ENCODE measurements at places on chromosomes 1 and 21.
A peak's percentile ranks its signal among the peaks of the same experiment; 100 is the strongest.

DNA sequence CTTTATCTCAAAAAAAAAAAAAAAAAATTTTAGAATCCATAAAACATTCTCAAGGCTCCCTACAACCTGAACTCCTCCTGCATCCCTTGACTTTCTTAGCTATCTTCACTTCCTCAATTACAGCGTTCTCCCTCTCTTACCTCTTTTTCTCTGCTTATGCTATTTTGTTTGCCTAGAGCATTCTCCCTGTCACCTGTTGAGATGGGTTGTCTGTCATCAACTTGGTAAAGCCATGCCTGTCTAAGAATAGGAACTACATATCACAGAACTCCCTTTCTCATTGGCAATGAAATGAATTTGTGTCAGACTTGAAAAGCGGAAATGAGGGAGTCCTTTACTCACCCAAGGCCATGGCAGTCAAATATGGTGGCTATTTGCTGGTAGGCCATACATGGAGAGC, 129.6 kb upstream of the CACHD1 start:
- DNase-seq: no peak

- DNase-seq: peak; percentile 82
These were observed at the start of gene RAB13 for GRCh38 chr1:153985941-153986761. RAB13 (minus strand) TSS chr1:153986339; CDS start chr1:153986236, 103 bp downstream.

DNA sequence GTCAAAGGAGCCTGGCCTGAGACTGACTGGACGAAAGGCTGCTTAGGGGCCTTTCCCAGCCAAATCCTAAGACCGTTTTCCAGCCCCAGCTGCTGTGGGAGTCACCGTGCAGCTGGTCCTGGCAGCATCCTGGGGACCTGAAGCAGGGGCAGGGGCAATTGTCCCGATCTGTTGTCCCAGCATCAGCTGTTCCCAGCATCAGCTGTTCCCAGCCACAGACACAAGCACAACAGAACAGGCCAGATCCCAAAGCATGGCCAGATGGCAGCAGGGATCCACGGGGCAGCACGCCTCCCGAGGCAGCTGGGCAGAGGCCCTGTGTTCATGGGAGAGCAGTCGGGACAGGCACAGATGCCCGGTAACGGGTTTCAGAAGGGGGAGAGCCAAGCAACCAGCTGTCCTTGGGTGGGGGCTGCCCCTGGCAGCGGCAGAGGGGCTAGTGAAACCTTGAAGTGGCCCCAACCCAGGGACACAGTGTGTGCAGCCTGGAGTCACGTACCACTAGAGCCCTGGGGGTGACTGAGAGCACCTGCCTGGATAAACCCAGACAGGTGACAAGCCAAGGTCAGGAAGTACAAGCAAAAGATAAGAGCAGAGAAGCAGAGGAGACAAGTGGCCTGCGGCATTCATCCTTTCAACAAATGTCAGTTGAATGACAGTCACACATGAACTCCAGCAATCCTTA, 13.3 kb downstream of the CELA2B start:
- DNase-seq: peak; percentile 52

- no peak for DNase-seq
These were observed 66.8 kb downstream of the VPS13D start for GRCh38 chr1:12296623-12297022.

DNA sequence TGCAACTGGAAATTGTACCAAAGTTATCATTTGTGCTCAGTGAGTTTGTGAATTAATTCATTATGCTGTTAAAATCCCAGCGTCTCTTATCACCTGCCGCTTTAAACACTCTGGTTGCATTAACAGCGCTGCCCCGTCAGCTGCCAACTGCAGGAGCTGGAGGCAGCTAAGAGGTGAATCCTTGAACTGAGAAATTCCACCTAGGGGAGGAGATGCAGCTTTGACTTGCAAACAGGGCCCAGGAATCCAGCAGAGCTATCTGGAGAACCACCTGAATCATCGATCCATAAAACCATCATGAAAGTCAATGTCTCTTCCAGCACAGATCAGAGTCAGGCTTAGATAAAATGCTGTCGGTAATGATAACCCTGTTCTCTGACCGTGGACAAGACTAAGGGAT, 140.7 kb upstream of the PTBP2 start:
- no peak for DNase-seq

GRCh38 chr1:40092241-40092640, 4.8 kb downstream of the PPT1 start:
- DNase-seq: no peak

GRCh38 chr1:44553127-44553758, 121.0 kb downstream of the TMEM53 start:
- DNase-seq: no peak

DNA sequence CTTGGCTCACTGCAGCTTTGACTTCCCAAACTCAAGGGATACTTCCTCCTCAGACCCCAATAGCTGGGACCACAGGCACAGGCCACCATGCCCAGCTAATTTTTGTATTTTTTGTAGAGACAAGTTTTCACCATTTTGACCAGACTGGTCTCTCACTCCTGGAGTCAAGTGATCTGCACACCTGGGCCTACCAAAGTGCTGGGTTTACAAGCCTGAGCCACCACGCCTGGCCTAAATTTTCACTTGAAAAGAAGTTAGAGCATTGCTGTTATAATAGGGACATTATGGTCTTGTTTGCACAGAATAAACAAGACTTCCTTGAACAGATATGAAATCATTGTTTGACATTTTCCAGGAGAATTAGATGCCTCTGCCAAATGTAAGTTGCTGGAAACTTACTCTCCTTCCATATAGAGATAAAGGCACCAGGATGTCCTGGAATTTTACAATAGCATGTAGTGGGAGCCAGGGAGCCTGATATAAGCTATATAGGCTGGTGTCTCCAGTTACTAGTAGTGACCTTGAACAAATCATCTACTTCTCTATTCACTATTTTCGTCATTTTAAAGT, 16.9 kb downstream of the SLC35A3 start:
- no peak for DNase-seq

DNA sequence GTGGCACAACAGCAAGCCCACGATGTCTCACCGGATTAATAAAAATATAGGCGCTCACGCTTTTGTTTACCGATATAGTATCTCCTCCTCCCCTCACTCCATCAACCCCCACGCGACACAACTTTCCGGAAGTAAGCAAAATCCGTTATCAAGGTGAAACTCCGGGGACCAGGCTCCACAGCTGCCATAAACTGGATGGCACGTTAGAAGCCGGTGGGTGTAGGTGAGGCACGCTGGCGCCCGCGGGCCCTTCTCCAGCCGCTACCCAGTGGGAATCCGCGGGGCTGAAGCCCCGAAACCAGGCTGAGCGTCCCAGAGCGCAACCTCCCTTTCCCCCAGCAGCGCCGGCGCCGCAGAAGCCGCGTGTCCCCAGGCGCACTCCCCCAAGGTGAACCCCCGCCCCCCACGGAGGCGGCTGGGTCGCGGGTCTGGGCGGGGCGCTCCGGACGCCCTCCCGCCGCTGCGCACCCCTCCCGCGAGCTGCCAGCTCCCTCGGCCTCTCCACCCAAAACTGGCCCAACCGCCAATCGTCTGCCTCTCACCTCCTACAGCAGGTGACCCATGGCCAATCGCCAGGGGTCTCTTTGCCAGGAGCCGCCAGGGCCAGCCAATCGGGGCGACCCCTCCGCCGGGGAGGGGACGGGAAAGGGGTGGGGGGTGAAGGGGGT, 112.4 kb downstream of the OSBPL9 start:
- peak; percentile 51 for DNase-seq

GRCh38 chr1:3552751-3553150, 58.6 kb downstream of the MEGF6 start:
- no peak for DNase-seq

DNA sequence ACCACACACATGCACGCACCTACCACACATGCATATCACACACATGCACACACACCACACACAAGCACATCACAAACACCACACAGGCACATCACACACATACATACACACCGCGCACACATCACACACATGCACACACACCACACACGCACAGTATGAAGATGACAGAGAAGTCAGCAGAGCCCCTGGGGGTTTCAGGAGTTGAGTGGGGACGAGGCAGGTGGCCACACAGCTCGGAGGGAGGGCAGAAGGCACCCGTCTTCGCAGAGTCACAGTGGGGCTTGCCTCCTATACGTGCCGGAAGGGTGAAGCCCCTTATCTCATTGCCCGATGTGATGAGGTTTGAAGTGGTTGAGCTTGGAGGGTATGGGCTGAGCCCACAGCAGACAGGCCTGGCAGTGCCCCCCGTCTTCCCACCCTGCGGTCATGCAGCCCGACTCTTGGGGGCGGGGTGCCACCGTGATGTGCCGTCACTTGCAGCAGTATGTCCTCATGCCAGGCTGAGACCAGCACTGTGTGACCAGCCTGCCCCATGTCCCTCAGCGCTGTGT, 9.9 kb downstream of the PDE9A start:
- no peak for DNase-seq

DNA sequence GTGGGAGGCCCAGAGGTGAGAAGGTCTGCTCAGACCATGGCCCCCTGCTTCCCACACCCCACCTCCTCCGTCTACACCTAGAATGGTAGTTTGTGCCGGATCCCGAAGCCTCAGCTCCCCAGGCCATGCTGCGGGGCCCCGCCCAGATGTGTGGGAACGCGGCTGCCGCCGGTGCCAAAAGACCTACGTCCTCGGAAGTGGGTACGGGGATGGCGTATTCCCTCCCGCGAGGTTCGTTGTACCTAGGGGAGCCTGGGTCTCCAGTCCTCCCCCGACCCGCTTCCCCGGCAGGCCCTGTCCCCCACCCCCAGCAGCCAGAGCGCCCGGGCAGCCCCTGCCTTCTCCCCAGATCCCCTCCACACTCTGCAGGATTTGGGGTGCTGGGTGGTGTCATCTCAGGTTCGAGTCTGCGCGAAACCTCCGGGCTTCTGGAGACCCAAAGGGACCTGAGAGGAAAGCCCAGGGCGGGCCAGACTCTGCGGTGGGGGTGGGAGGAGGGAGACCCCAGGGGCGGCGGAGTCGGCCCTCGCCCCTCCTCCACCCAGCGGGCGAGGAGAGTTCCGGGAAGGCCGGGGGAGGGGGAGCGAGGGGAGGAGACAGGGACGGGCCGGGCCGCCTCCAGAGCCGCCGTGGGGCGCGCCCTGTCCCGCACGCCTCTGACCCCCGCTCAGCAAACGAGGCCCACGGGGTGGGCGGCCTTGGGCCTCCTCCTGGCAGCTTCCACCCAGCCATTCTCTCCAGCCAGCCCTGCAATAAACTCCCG, 6.2 kb upstream of the PRDM16 start:
- DNase-seq: no peak

GRCh38 chr1:29985606-29985945, 737.8 kb downstream of the MATN1 start:
- DNase-seq: no peak

GRCh38 chr21:33398361-33398760, 4.9 kb upstream of the IFNGR2 start:
- DNase-seq: no peak

DNA sequence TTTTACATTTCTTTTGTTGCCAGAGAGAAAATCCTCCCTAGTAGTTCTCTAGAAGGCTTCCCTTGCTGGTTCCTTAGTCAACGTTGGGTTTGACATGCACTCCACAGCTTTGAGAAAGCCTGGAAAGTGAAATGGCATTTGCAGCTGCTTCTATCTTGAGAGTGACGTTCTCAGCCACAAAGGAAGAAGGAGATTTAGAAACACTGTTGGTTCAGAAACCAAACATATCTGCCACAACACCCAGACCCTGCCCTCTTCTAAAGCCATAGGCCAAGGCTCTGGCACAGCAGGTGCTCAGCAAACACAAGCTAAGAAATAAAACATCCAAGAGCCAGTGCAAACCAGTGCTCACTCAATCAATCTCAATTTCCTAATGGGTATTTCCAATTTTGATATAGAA, 121.4 kb downstream of the CCDC185 start:
- no peak for DNase-seq
